ENCODE measurements at places on chromosomes 16 and 17.
A peak's percentile ranks its signal among the peaks of the same experiment; 100 is the strongest.

- no peaks in the 10 kb centered on the region for H3K36me3 ChIP-seq
- H3K4me3 ChIP-seq = no peak overlapping the region
- no peaks in the 10 kb centered on the region for H3K27me3 ChIP-seq
These were observed 38.6 kb downstream of the COX10 start for GRCh38 chr17:14107889-14108288.

DNA sequence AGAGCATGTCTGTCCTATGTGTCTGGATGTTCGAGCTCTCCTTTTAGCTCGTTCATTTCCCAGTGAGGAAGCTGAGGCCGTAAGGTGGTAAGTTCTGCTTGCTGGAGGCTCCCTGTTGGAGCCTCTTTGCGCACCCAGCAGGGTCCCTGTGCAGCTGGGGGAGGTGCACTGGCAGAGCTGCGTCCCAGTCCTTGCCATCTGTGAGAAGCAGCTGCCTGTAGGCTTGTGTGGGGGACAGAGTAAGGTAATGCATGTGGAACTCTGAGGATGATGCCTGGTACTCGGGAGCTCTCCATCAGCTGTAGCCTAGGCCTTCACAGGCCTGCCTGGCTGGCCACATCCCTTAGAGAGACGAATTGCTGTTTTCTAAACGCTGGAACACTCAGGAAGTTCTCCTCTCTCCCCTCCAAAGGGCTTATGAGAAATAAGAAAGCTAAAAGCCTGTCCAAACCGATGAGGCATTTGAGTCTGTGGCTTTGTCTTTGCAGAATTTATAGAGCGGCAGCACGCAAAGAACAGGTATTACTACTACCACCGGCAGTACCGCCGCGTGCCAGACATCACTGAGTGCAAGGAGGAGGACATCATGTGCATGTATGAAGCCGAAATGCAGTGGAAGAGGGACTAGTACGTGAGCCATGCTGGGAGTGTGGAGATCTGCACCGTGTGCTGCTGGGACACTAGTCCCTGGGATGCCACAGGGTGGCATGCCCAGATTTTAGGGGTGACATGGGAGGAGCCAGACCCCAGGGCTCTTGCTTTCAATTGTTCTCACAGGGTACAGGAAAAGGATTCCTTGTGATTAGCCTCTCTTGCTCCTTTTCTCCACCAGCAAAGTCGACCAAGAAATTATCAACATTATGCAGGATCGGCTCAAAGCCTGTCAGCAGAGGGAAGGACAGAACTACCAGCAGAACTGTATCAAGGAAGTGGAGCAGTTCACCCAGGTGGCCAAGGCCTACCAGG is 1.6 kb downstream of the NDUFB10 start:
- no peaks in the 10 kb centered on the region for H3K27me3 ChIP-seq
- peak overlapping the region; percentile 87 for H3K27ac ChIP-seq
- peak overlapping the region; percentile 76 for H3K4me3 ChIP-seq
- peaks cover 17% of the 10 kb centered on the region for H3K4me1 ChIP-seq
- DNase-seq = peak; percentile 70

DNA sequence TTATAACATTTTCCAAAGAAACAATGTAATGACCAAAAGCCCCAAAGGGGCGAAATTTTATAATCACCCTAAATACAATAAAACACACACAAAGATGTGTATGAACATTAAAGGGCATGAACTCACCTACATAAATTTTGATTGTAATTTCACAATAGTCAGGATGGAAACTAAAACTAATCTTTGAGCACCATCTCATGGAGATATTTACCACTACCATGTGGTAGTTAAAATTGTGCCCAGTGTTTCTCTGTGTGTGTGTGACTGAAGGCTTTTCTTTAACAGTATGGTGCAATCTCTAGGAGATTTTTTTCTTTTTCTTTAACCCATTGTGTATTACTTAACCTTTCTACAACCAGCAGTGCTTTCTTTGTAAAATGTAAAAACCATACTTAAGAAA is 19.7 kb upstream of the MEIOC start:
- H3K27ac ChIP-seq = no peak overlapping the region
- no peaks in the 10 kb centered on the region for H3K4me1 ChIP-seq
- H3K4me3 ChIP-seq = no peak overlapping the region
- no peaks in the 10 kb centered on the region for H3K36me3 ChIP-seq
- H3K27me3 ChIP-seq = no peaks in the 10 kb centered on the region
- DNase-seq = no peak

DNA sequence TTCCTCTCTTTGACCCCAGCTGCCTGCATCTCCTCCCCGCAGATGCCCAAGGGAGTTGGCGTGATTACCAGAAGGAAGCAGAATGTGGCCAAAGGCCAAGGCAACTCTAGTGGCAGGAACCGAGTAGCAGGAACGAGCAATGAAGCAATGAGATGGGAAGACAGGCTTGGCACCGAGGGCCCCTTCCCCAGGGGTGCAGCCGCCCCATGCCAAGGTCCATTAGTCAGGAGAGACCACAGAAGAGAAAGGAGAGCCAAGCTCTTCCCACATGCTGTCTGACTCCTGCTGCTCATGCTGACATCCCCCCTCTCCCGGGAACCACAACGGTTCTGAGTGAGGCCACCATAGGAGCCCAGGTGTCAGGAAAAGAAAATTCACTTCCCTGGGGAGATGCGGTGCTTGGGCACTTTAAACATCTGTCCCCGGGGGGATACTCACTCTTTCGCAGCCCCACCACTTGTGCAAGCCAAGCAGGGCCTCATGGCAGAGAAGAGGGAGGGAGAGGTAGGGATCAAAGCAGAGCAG is 67.4 kb downstream of the MYO18A start:
- no peak overlapping the region for H3K27ac ChIP-seq
- peaks cover 7% of the 10 kb centered on the region for H3K4me1 ChIP-seq
- peaks cover 9% of the 10 kb centered on the region for H3K36me3 ChIP-seq
- DNase-seq = no peak
- no peaks in the 10 kb centered on the region for H3K27me3 ChIP-seq

DNA sequence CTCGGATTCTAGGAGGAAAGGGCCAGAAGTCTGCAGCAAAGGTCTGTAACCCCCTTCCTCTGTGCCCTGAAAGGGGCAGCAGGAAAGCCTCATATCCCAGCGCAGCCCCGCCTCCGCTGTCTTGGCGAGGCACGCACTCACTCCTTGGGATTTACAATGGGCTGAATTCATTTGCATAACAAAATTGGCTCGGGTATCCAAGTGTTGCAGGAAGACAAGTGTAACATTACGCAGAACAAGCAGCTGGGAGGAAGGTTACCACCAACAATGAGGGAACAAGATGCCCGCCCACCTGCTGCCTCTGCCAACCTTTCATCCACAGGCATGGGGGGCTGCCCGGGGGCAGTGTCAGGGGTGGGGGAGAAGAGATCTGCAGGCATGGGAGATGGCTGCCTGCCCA is 130.4 kb downstream of the MRM1 start:
- DNase-seq = no peak
- H3K4me1 ChIP-seq = no peaks in the 10 kb centered on the region
- no peaks in the 10 kb centered on the region for H3K36me3 ChIP-seq
- no peak overlapping the region for H3K4me3 ChIP-seq

GRCh38 chr16:29837841-29838240 is 17.6 kb downstream of the MVP start:
- no peak overlapping the region for H3K4me3 ChIP-seq
- H3K27ac ChIP-seq = no peak overlapping the region
- H3K27me3 ChIP-seq = no peaks in the 10 kb centered on the region
- H3K4me1 ChIP-seq = no peaks in the 10 kb centered on the region
- no peak for DNase-seq

All from Caco-2 (cell line).